Nucleus accumbens (tissue), 56 donors: ENCODE measurements at places on chromosomes 4 and X.

DNA sequence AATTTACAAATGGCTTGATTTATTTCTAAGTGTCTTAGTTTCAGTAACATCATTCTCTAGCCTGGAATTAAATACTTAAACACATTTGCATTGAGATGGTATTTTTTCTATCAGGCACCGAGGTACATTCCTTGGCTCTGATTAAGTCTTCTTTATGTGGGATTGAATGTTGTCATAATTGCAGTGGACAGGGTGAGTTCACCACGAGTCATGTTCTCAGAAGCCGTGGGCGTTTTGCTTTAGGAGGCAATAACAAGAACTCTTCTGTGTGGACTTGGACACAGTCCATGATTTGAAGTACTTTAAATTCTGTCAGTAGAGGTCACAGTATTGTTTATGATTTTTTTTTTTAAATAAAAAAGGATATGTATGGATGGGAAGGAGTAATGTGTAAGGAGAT, 57.1 kb upstream of the EFHC2 start:
- DNase-seq, result no peak

DNA sequence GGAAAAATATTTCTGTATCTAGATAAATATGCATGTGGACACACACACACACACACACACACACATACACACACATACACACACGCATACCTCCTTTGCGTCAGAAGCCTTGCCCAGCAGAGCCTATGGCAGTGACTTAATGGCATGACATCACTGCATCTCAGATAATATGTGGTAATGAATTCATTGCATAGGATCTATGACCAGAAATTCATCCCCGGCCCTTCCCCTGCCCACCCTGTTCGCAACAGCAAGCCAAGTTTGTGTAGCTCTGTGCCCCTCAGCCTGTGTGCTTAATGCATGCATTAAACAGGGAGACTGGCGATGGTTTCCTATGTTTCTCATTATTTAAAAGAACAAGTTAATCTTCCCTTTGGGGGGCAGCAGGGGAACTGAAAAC, 120.7 kb downstream of the NKX6-1 start:
- DNase-seq, result no peak

GRCh38 chr4:20178902-20179576, 72.7 kb upstream of the SLIT2 start:
- DNase-seq, result no peak

DNA sequence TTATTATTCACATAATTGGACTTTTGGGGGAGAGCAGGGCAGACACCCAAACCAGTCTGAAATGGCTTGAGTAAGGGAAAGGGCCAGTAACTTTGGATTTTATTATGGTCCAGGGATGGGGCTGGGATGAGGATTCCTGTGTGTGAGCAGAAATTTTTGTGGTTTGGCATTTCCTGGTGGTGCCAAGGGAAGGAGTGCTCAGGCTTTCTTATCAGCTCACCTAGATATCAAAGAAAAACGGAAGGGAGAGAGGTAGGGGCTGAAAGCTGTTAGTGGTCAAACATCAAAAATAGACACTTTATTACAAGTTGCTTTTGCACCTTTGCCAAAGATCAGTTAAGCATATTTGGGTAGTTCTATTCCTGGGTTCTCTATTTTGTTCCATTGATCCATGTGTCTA, 128.5 kb upstream of the DIPK2B start:
- DNase-seq, result no peak

DNA sequence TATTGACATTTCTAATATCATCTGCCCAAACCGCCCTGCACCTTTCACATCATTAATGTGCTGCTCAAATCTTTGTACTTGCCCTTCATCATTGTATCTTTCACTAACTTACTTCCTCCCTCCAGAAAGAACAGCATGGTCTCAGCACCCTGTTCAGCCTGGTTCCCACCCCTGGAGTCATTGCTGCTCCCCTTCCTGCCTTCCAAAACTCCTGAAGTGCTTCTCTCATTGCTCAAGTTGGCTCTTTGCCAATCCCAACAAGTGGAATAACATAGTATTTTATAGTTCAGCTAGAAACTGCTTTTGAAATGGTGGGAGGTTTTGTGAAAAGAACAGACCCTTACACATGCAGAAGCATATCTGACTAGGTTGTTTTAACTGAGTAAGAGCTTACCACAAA, 14.0 kb upstream of the TTC29 start:
- DNase-seq, result no peak

DNA sequence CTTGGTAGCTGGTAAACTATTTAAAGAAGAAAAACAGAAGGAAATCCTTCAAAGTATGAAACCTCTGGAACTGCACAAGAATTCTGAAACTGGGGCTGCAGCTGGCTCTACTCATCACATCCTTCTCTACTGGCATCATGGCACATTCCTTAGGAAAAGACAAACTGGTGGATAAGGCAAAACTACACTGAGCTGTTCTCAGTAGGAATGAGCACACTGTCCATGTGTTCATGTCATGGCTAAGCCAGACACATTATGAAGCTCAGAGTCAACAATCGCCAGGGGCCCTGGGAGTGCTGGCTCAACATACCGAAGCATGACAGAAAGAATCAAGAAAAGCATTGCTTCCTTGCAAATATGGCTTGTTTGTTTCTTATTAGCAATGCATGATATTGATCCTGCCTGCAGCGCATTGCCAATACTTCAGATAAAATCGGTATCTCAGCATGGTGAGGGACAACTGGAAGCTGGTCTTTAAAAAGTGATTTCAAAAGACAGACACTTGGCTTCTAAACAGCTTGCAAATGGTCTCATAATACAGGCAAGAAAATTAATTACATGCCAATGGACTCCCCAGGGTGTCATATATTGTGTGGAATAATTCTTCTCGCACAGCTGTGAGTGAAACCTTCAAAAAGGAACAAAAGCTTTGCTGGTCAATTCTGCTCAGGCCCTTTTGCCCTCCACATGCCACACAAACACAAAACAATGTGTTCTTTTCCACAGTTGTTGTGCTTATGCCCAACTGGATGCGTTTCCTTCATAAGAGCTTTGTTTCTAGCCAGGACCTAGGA, 300.2 kb upstream of the VCX start:
- no peak for DNase-seq

GRCh38 chr4:65973186-65973585, 302.9 kb upstream of the EPHA5 start:
- no peak for DNase-seq

DNA sequence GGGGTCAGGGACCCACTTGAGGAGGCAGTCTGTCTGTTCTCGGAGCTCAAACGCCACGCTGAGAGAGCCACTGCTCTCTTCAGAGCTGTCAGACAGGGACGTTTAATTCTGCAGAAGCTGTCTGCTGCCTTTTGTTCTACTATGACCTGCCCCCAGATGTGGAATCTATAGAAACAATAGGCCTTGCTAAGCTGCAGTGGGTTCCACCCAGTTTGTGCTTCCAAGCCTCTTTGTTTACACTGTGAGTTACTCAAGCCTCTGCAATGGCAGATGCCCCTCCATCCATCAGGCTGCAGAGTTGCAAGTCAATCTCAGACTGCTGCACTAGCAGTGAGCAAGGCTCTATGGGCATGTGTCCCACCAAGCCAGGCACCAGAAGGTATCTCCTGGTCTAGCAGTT, 158.1 kb downstream of the DTHD1 start:
- DNase-seq, result no peak

GRCh38 chrX:32687379-32687778, 524.0 kb downstream of the DMD start:
- DNase-seq, result no peak

GRCh38 chrX:78104447-78105176, 564 bp downstream of the PGK1 start:
- peak; percentile 19 for DNase-seq

- no peak for DNase-seq
Measured at GRCh38 chrX:118824173-118824730, 628 bp downstream of the ZCCHC12 start.

GRCh38 chr4:37936889-37937498, 23.2 kb upstream of the PTTG2 start:
- DNase-seq, result no peak

GRCh38 chrX:153803211-153804099, 9.0 kb downstream of the SSR4 start:
- no peak for DNase-seq

DNA sequence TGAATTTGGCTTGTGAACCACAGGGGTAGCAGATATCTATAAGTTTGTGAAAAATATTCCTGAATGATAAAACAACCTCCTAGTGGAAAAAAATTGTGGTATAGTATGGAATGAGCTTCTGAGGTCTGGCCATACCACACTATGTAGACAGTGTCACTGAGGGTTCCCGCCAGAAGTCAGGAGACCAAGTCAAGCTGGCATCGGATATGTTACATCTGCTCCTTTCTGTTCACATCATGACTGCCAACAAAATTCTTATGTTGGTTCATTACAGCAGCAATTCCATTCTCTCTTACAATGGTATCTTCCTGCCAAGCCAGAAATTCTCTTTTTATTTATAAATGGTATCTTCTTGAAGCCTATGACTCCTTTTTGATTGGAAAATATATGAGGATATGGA, 273.0 kb downstream of the PPP3CA start:
- no peak for DNase-seq

DNA sequence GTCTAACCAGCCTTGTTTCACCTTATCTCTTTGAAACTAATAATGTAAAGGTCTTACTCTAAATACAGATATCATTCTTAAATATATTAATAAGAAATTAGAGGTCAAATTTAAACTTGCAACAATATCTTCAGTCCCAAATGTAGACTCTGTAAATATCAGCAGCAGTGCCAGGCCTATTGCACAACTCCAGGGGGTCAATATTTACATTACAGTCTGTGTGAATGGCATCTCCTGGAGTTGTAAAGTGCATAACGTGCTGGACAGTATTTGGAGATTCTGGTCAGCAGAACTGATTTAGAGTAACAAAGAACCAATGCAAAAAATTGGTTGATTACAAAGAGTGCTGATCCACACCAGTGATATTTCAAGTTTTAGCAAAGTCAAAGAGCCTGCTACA, 1225.9 kb downstream of the PCDH19 start:
- DNase-seq, result no peak

GRCh38 chrX:19630228-19630627, 114.9 kb upstream of the MAP3K15 start:
- DNase-seq, result no peak

- DNase-seq, result no peak
Measured at GRCh38 chr4:163673848-163674697, 179.6 kb downstream of the TMA16 start.

DNA sequence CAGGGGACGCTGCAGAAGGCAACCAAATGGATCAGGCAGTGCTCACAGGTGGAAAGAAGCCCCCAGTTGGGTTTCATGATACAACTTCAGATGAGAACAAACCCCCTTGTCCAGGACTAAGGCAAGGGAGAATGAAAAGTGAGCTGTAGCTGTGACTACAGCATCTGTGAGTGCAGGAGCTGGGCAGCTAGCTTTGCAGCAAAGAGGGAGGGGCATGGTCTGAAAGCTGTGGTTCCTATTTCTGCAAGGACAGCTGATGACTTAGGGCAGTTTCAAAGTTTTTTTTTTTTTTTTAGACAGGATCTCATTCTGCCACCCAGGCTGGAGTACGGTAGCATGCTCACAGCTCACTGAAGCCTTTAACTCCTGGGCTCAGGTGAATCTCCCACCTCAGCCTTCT, 1317.4 kb upstream of the DIAPH2 start:
- no peak for DNase-seq

DNA sequence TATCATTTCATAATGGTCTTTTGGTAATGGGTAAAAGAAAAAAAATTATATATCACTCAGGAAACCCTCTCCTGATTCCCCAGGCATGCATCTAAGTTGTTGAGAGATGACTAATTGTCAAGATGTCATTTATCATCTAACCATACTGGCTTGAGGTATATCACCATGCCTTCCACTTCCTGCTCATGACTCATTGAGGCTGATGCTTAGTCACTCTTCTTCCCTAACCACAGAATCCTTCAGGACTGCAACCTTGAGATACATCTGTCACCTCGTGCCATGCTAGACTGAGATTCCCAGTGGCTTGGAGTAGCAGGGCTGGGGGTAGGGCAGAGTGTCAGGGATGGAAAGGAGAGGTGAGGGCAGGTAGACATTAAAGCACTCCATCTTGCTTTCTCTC, 782.5 kb upstream of the INTU start:
- no peak for DNase-seq

- DNase-seq, result no peak
Measured at GRCh38 chr4:6845027-6845426, 62.5 kb downstream of the KIAA0232 start.

GRCh38 chr4:54107951-54108748, 8.2 kb downstream of the GSX2 start:
- no peak for DNase-seq

- DNase-seq, result no peak
Measured at GRCh38 chr4:151236036-151236435, 40.9 kb upstream of the PRSS48 start.

DNA sequence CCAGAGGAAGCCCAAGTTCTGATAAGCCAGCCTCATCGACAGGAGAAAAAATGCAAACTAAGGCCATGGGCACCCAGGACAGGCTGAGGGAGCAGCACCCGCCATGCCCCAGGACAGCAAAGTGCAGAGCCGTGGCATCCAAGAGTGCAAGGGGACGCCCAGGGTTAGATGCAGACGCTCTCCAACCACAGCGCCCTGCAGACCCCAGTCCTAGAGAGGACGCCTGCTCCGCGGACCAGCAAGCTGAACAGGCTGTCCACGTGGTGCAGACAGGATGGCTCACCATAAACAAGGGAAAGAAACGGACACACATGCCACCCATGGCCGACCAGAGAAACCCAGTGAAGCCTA, 32.6 kb downstream of the GAK start:
- no peak for DNase-seq

DNA sequence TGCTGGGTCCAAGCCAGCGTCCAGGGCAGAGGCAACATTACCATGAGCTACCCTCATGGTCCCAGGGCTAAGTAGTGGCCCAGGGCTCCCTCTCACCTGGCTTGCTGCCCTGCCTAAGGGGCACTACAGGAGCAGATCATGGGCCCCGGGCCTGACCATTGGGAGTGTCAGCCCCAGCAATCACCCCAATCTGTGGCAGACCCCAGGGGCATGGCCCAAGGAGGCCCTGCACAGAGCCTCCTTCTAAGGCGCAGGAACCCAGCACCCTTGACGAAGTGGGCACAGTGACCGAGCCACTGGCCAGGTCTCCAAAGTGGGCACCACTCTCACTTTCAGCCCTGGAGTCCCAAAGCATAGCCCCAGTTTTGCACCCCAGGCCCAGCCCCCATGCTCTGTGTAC, 667.1 kb downstream of the SH3BGRL start:
- no peak for DNase-seq

DNA sequence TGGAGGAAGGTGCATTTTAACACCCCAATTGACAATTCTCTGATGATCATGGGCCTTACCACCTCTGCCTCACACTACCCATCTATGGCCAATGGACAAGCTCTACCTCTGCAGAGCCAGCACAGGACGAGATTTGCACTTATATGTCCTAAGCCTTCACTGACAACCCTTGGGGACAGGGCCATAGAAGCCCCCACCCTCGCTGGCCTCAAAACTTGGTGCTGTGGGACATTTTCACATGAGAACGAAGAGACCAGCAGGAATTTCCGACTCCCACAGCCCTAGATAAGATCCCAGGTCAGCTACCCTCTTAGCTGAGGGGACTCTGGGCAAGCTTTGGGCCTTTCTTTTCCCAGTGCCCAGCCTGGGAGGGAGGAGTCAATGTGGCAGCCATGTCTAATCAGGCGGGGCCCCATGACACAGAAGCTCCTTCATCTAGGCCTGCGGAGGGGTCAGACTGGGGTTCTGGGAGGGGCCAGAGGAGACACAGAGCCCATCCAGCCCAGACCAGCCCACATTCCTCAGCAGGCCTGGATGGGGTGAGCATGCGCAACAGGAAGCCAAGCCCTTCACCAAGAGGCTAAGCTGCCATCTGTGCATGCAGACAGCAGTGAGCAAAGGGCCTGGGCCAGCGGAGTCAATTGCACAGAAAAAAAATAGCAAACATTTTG, 12.1 kb downstream of the PJA1 start:
- peak; percentile 81 for DNase-seq

GRCh38 chr4:2831611-2832308, 11.9 kb upstream of the ADD1 start:
- DNase-seq, result no peak
